CD4-positive, alpha-beta T cell treated with Interleukin-12 subunit alpha and Interleukin-12 subunit beta, for 1 hour (primary cell): ENCODE measurements at places on chromosomes 6 and 20.

DNA sequence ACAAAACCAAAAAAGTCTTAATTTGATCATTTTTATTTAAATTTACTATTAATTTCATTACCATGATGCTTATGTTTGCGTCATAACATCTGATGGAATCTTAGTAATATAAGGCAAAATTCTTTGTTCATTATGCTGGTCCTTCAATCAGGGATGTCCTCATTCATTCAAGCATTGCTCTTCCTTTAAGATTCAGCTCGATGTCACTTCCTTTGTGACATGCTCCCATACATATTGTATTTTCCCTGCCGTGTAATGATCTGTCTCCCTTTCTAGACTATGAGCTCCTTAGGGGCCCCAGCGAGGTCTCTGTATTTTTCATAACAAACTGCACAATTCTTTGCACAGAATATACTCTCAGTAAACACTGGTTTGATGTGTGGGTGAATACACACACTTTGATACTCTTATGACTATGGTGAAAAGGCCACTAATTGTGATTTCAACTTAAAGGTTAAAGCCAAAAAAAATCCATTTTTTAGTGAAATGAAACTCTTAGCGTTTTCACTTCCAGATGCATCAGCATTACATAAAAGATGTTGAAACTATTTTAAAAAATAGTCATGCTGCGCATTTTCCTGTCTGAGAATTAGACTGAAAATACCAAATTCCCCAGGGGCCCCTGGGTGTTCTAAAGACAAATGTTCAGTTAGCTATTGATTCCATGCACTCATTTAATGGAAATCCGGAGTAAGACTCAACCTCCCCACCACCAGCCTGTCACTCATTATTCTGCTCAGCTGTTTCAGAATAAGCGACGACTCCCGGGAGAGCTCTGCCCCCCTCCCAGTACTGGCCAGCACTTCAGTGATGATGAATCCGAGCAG, 169.7 kb downstream of the ATXN1 start:
- DNase-seq: no peak

DNA sequence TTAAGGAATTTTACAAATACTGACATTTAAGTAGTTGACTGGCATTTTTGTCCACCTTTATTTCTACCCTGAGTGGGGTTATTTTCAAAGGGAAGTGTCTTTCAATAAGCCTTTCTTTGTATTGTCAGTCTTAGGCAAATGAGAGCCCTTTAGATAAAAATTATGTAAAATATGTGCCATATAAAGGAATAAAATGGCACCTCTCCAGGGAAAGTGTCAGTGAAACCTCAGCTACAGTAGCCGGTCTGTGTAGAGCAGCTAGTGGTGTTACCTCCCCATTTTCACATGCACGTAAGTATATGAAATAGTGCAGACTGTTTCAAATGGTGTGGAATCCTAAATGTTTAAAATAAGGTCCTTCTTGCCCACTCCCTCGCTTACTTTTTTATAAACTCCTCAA, 5.0 kb downstream of the FAM217B start:
- DNase-seq: no peak

DNA sequence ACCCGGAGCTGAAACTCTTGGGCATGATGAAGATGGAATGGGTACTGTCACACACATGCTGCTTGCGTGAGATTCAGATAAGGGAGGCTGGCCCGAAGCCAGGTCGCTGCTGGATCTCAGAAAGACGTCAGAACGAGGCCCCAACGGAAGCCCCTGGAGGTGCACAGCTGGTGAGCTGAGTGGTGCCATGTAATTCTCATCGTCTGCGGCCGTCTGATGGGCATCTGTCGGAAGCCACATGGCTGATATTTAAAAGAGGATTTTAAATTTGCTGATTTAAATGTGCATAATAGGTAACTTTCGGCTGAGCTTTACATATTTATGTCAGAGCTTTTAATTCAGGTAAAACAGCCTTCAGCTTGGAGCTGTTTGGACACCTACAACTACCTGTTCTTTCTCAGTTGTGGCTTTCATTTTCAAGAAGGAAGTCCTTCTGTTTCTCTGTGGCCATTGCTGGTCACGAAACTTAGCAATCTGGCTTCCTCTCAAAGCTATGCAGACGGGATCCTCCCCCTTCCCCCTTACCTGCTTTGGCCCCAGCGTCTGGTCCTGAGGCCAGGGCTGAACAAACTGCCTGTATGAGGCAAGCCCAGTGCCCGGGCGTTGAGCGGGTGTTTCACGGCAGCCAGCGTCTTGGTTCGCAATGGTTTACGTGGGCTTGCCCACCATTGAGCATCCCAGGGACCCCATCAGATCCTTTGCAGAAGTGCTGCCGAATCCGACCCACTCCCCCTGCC, 9.2 kb downstream of the SLCO4A1 start:
- DNase-seq: peak; percentile 76

DNA sequence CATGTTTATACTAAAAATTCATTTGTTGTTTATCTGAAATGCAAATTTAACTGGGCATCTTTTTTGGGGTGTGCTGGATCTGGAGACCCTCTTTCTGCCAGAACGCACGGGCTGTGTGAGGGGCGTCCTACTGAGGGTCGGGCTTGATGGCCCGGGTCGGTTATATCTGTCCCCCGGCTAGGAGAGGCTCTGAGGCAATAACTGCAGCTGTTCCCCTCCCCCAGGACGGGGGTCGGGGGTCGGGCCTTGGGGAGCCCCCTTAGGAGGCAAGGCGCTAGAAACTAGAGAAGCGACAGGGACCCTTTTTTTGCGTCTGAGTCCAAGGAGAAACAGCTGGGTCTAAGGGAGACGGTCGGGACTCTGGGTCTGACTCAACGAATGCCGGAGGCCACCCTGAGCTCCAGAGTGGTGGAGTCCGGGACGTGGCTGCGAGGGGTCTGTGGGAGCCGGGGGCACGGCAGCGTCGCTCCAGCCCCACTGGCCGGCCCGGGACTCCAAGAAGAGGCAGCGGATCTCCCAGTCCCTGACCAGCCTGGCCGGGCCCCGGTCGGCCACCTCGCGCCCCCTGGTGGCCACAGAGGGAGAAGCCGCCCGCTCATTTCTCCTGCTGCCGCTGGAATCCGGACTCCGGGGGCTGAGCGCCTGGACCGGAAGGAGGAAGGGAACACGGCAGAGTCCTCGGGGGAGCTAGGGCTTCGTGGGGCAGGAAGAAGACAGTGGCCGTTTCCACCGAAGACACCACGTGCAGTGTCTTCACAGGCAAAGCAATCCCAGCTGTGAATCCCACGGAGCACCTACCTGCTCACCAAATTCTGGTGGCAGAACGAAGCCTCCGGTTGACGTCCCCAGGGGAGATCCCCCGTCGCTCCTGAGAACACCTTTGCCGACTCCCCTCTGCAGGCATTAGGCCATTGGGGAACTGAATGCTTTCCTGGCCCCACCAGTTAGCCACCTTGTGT, 24.0 kb upstream of the SCML4 start:
- DNase-seq: peak; percentile 82

- DNase-seq: no peak
These were observed 1.0 kb upstream of the ZBTB22 start for GRCh38 chr6:33318426-33319073.

DNA sequence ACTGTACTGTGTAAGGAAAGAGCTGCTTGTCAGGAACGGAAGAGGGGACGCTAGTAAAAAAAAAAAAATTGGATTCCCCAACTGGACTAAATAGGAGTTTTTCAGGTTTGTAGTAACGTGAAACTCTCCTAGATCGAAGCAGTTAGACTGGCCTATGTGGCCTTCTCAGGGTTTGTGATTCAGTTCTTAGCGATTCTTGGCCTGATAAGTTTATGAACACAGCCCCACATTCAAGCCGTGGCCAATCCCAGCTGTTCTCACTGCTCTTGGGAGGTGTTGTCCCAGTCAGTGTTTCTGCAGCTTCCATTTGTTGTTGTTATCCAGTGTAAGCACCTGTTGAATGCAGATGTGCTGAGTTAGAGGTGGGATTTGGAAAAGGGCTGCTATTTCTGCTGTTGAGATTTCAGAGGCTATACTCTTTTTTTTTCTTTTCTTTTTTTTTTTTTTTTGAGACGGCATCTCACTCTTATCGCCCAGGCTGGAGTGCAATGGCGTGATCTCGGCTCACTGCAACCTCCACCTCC, 29.7 kb downstream of the TAF8 start:
- DNase-seq: no peak

DNA sequence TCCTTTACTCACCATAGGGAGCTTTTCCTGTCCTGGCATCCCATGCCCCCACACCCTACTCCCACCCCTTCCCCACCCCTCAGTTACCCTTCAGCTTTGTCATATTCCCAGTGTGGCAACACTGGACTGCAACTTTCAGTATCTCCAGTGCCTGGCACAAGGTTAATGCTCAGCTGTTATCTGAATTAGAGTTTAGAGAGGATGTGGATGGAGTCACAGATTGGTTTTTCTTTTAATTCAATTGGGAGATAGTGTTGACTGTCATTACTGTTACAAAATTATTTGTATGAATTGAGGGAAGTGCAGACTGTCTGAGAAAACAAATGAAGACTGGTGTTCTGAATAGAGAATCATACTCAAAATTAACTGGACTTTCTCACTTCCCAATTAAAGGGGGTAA, 89.9 kb downstream of the TULP4 start:
- no peak for DNase-seq

GRCh38 chr20:32807706-32808105, 12.0 kb upstream of the MAPRE1 start:
- DNase-seq: no peak

GRCh38 chr6:73131706-73132105, 93.6 kb downstream of the KHDC1L start:
- DNase-seq: no peak

GRCh38 chr20:3973705-3974104, 41.7 kb downstream of the RNF24 start:
- no peak for DNase-seq

GRCh38 chr20:22394583-22394982, 189.8 kb downstream of the FOXA2 start:
- DNase-seq: no peak

GRCh38 chr6:135667691-135668455, 170.3 kb upstream of the AHI1 start:
- DNase-seq: no peak
